ENCODE measurements at places on chromosomes 2 and 18.

DNA sequence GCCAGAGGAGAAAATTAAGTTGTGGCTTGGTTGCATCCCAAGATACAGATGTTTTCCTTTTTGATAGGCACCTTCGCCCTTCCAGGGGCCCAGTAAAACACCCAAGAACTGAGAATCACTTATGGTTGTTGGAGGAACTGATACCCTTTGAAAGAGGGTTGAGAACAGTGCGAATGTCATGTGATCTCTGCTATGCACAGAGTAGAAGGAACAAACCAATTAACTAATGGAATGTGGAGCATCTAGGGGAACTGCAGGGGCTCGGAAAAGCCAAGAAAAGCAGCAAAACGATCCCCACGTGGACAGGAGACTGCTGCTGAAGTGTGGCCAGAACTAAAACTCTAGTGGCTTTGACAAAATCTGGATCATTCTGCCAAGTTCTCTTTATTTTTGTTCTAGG lies 58.8 kb downstream of the APOB start:
- no peak for DNase-seq

- no peak for DNase-seq
Observed at GRCh38 chr2:109592905-109593304, 20.9 kb downstream of the SEPTIN10 start.

DNA sequence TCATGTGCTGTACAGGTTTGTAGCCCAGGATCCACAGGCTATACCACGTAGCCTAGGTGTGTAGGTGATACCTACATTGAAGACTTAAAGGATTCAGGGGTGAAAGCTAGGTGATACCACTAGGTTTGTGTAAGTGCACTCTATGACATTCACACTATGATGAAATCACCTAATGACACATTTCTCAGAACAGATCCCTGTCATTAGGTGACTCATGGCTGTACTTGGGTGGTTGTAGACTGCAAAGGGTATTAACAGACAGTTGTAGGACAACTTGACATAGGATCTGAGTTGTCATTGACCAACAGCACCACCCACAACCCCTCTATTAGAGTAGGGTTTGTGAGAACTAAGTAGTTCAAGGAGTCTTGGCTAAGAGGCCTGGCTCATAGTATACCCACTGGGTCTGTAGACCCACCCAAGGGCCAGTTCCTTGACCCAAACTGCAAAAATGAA lies 27.7 kb upstream of the SMCHD1 start:
- peak; percentile 49 for DNase-seq

DNA sequence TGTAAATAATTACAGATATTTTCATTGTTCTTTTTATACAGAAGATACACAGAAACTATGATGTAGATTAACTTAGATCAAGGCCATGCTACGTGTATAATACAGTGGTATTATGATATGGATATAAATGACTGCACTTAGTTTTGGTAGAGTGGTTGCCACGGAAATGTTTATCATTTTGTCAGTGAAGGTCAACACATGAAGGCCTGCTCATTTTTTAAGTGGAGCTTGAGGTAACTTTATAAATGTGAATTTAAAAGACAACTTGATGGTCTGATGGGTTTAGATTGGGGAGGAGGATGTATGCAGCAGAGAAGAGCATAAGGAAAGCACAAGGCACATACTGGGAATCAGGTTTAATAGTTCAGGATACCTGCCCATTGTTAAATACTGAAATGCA lies 14.4 kb upstream of the BBS5 start:
- DNase-seq = no peak

- DNase-seq = no peak
Observed at GRCh38 chr2:233354971-233355574, 779 bp downstream of the DGKD start.

- no peak for DNase-seq
Observed at GRCh38 chr2:48781366-48781765, 25.8 kb upstream of the LHCGR start.

DNA sequence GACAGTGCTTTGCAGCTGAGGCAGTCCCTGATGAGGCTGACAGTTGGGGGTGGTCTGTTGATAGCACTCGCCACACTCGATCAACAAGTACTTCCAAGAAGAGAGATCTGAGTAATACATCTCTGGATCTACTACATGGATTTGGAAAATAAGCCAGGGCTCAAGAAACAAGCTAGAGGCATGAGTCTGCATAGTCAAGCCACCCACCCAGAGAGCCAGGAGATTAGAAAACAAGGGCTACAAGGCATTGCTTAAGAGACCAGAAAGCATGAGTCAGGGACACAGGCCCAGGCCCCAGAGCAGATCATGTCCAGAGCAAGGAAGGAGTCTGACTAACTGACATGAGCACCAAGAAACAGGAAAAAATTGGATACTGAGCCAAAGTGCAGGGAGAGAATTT lies 196.9 kb upstream of the CWC22 start:
- DNase-seq = no peak

DNA sequence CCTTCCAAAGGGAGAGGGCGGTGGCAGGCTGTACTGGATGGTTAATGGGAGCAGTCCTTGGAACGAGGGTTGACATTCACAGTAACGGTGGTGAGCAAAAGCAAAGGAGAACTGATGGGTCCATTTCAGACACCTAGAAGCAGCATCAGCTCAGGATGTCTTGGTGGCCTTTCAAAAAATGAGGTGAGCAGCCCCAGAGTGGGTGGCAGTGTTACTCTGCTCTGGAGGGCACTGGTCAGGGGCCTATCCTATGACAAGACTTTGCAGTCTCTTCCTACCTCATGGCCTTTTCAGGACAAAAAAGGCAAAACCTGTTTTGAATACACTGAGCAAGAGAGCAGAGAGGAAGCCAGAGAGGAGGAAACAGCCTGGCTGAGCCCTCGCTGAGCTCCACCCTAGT lies 23.5 kb downstream of the CAPN14 start:
- no peak for DNase-seq

- DNase-seq = no peak
Observed at GRCh38 chr2:33238111-33238510, 238.3 kb upstream of the RASGRP3 start.

GRCh38 chr2:104858006-104858978 lies 4.4 kb downstream of the POU3F3 start:
- DNase-seq = no peak

GRCh38 chr2:11933854-11934253 lies 187.4 kb downstream of the LPIN1 start:
- no peak for DNase-seq

- no peak for DNase-seq
Observed at GRCh38 chr2:154912215-154912614, 213.7 kb downstream of the KCNJ3 start.

- DNase-seq = no peak
Observed at GRCh38 chr2:238649936-238650518, 197.9 kb upstream of the TWIST2 start.

DNA sequence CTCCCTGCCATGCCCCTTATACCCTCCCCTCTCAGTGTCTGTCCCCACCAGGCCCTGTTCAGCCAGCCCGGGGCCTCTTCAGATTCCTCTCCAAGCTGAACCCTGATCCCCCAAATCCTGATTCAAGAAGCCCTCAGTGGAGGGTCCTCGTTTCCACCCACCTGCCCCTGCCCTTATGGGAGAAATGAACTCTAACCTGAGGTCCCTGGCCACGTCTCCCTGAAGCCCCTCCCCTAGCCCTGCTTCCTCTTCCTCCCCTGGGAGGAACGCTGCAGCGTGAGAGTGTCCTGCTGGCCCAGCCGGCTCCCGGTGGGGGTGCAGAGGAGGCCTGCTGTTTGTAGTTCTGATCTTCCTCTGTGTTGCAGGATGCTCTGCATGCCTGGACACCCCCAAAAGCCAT lies 56.7 kb upstream of the GLI2 start:
- DNase-seq = no peak

- DNase-seq = no peak
Observed at GRCh38 chr2:62871506-62871905, 166.0 kb downstream of the EHBP1 start.

DNA sequence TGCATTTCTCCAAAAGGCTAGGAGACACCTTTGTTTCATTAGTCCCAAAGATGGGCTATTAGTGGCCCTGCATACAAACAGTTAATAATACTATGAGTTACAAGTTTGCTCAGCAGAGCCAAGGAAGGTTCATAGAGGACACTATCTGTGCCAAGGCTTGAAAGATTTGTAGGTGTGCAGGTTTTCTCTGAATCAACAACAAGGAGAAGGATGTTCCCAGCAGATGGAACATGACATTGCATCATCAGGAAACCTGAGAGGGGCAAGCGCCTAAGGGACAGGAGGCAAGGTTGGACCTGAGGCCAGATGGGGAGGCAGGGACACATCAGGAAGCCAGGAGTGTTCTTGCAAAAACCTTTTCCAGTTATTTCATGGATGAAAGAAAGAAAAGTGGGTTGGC lies 35.4 kb upstream of the STK17B start:
- DNase-seq = no peak

DNA sequence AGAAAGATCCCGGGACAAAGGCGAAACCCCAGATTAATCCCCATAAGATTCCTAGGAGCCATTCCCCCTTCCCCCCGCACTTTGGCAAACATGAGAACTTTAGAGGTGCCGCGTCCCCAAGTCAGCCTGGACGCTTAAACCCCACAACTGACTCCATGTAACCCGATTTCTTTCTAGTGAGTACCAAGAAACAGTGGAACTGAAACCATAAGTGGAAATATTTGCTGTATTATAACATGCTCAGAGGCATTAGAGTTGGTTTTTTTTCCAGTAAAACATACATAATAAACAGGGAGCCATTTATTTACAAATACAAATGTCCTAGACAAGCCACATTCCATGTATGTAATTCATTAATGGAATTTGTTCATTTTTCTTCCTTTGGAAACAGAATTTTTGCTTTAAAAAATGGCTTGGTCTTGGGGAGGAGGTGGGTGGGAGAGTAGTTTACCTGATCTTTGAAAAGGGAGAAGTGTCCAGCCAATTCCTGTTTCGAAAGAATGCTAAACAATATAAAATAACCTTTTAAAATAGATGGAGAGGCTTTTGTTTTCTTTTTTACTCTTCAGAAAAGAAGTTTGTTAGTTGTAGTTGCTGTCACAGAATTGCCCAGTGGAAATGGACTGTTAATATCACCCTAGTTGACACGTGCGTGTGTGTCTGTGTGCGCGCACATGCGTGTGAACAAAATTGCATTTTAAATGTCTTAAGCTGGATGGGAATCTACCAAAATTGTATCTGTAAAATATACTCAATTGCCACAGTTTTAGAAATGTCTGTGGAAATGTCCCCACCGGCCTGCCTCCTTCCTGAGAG lies 10.6 kb downstream of the POU3F3 start:
- no peak for DNase-seq

- DNase-seq = no peak
Observed at GRCh38 chr2:54318821-54319220, 62.8 kb upstream of the TSPYL6 start.

DNA sequence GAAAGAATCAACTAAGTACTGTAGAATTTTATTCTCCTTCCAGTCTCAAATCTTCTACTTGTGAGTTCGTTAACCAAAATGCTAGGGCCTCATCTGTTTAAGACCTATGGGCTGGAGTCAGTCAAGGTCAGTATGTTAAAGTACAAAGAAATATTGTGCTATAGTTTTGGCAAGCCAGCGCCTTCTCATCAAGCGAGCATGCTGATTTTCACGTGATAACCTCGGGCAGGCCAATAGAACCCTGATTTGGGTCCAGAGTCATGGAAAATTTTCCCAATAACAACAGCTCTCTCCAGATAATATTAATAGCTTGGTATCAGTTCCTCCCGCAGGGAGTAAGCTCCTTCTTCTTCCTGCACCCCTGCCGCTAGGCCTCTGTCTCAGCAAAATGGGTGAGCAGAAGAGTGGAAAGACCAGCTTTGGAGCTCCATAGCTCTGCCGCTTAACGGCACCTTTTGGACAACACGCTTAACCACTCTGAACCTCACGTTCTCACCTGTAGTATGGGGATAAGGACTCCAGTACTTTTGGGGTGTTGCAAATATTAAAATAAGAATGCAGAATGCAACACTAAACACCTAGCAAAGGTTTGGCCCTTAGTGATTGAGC lies 11.7 kb downstream of the CABLES1 start:
- no peak for DNase-seq

DNA sequence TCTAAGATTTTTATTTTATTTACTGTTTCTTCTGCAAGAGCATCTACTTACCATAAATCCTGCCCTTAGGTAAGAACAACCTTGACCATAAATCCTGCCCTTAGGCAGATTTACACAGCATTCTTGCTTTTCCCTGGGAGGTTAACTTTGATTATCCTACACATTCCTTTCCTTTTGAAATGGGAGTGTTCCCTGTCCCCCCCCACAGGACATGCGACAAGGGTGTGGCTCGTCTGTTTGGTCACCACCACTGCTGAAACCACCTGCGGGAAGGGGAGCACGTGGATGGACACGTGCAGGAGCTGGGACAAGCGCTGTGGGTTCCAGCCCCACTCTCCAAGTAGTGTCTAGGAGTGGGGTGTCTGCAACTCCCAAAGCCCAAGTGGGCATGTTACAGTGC lies 239.3 kb upstream of the SP5 start:
- no peak for DNase-seq

DNA sequence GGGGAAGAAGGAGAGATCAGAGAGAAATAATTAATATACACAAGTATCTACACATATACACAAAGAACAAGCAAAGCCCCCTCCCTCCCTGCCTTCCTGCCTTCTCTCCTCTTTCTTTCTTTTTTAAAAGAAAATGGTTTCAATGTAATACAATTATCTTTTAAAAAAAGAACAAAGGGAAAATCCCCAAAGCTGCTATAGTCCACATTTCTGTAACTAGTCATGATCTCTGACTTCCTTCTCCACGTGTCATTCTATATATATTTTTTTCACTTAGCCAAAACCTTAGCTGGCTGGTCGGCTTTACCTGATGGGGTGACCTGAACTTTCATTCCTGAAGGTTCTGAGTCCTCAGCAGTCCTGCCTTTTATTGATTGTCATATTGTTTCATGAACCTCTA lies 44.3 kb downstream of the MAP3K20 start:
- no peak for DNase-seq

DNA sequence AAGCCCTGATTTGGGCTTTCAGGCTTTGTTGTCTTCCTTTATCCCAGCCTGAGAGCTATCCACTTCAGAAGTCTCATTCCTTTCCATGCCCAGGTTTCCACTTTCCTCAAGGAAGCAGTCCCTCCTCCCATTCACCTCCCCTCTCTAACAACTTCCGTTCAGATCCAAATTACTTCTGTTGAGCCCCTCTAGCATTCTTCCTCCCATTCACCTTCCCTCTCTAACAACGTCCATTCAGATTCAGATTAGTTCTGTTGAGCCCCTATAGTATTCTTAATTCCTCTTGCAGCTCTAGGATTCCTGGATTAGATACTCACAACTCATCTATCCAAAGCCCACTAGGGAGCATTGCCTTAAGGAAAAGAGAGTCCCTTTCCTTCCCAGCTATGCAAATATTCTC lies 216.8 kb downstream of the RAD51AP2 start:
- DNase-seq = no peak

- DNase-seq = no peak
Observed at GRCh38 chr2:176879426-176879995, 333.1 kb upstream of the HNRNPA3 start.

- DNase-seq = no peak
Observed at GRCh38 chr2:204122425-204122824, 185.9 kb downstream of the ICOS start.

GRCh38 chr2:100852999-100853908 lies 33.3 kb downstream of the NPAS2 start:
- DNase-seq = no peak

GRCh38 chr2:237060534-237061312 lies 25.0 kb upstream of the COPS8 start:
- DNase-seq = peak; percentile 3
